ENCODE measurements at places on chromosomes 16 and 17.
A peak's percentile ranks its signal among the peaks of the same experiment; 100 is the strongest.

GRCh38 chr17:18156171-18156975 is 27.3 kb upstream of the ALKBH5 start:
- no peak for DNase-seq

GRCh38 chr17:7833011-7833794 is 814 bp upstream of the KDM6B start:
- DNase-seq, result no peak

DNA sequence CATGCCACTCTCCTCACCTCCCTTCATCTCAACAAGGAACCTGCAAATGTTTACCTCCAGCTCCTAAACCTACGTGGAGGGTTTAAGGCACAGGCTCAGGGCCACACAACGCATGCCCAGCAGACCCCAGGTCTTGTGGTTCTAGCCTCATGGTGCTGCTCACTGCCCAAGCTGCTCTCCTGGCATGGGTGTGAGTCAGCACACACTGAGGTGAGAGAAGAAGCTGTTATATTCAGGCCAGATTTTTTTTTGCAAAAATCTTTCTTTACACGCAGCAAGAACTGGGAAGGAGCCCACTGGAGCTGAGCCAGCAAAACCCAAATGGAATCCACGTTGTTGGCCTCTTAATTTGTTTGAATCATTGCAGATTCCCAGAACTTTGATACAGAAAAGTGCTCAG is 5.5 kb upstream of the C16orf96 start:
- DNase-seq, result no peak

- peak; percentile 46 for DNase-seq
These were observed 560 bp downstream of the TELO2 start for GRCh38 chr16:1493746-1494094.

- DNase-seq, result peak; percentile 43
These were observed 12.1 kb downstream of the NDEL1 start for GRCh38 chr17:8447799-8448198.

- peak; percentile 53 for DNase-seq
These were observed 878 bp upstream of the TRIM25 start for GRCh38 chr17:56914581-56915273.

- DNase-seq, result no peak
These were observed 81.5 kb upstream of the TRAP1 start for GRCh38 chr16:3798838-3799237.

GRCh38 chr16:90019543-90020259 is 445 bp upstream of the DBNDD1 start:
- peak; percentile 91 for DNase-seq

GRCh38 chr17:50015146-50015545 is 20.1 kb upstream of the DLX3 start:
- DNase-seq, result no peak

DNA sequence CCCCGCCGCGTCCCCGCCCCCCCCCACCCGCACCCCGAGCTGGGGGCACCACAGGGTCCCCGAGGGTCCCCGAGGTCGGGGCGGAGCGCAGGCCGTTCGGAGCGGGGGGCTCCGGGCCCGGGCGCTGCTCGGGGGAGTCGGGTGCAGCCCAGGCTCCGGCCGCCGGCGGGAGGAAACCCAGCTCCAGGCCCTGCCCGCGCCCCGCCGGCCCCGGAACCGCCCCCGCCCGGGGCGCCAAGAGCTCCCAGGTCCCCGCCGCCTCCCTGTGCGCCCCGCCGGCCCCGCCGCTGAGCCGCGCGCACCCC is 33.2 kb upstream of the RPH3AL start:
- no peak for DNase-seq

GRCh38 chr17:18371455-18371854 is 6.1 kb upstream of the EVPLL start:
- DNase-seq, result no peak

- no peak for DNase-seq
These were observed 320.0 kb upstream of the PSMD7 start for GRCh38 chr16:73976644-73977043.

DNA sequence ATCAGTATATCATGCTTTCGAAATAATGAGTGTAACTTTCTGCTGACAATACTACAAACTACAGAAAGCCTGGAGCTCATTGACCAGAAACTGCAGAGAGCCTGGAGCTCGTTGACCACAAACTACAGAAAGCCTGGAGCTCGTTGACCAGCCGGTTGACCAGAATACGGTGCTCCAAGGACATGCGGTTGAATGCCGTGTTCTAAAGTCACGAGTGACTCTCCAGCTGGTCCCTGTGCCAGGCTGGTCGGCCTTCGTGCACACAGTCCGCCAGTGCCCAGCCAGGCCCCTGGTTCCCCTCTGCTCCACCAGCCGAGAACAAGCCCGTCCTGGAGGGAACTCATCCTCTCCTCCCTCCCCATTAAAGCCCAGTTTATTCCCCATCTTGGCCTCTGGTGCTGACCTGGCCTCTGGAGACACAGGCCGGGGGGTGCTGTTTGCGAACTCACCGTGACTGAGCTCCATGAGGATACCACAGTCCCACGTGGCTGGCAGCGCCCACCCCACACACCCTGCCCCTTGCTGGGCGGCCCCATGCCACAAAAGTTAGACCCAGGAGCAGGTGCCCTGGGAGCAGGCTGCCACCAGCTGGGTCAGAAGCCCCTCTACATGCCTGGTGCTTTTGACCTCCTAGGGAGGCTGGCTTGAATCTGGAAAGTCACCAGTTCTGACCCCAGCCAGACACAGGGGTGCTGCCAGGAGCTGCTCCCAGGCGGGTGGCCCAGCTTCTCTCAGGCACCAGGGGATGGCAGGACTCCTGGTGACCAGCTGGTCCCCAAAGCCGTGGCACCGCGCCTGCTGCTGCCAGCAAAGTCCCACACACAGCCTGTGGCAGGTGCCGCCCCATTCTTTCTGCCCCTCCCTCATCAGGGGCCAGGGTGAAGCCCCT is 15.5 kb upstream of the CDH15 start:
- DNase-seq, result no peak

DNA sequence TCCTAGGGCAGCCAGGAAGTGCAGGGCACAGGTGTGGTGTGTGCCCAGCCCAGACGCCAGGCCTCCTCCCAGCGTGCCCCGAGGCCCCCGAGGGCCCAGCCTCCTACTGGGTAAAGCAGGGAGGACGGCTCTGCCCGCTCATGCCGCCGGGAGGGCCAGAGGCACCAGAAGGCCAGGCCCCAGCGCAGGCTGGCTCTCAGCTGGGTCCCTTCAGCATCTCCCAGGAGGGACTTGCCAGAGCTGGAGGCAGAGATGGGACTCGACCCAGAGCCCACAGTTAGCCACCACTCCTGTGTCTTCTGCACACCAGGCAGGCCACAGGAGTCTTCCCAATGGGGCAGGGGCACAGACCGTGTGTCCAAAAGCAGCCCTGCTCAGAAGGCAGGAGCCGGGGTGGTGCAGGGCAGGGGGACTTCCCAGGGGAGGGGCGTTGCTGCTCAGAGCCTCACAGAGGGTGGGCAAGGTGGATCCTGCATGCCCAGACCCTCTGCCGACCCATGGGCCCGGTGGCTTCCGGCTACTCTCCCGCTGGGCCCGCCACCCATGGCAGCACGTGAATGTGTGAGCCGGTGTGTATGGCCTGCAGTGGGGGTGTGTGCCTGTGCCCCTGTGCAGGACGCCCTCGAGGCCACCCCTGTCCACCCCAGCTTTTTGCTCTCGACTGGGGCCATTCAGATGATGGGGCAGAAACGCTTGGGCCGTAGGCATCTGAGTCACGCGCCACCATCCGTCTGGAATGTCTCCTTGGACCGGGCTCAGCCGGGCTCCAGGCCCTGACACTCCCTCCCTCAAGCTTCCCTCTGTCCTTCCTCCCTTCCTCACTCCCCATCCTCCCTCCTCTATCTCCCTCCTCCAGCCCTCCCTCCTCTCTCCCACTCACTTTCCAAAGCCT is 5.7 kb upstream of the ZNF469 start:
- no peak for DNase-seq

GRCh38 chr17:61989509-61989908 is 61.7 kb upstream of the INTS2 start:
- no peak for DNase-seq

GRCh38 chr17:74678541-74678940 is 34.2 kb downstream of the CD300LF start:
- DNase-seq, result peak; percentile 93

DNA sequence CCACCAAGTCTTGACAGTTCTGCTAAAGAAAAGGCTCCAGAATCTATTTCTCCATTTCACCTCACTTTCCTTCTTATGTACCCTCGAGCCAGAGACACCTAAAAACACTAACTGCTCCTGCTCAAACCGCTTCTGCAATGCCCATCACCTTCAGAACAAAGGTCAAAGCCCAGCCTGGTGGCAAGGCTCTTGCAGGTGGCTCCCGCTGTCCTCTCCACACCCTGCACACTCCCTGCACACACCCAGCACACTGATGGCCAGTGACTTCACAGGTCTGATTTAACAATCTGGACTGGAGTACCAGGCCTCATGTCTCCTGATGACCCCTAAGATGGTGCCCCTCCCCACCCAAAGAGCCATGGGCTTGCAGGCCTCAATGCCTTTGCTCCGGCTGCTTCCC is 9.8 kb upstream of the C17orf113 start:
- DNase-seq, result no peak

DNA sequence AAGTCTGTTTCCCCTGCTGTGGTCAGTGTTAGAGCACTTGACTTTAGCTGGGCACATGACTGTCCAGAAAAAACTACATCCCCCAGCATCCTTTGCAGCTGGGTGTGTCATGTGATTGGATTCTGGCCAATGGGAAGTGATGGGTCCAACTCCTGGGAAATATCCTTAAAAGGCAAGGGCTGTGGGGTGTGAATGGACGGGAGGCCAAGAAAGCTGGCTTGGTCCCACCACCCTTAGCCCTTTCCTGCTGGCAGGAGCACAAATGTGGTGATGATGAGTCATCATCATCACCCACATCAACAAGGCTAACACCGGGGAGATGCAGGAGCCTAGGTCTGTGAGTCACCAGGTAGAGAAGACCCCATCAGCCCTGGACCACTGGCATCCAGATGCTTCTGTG is 341.7 kb downstream of the C16orf95 start:
- DNase-seq, result peak; percentile 44

DNA sequence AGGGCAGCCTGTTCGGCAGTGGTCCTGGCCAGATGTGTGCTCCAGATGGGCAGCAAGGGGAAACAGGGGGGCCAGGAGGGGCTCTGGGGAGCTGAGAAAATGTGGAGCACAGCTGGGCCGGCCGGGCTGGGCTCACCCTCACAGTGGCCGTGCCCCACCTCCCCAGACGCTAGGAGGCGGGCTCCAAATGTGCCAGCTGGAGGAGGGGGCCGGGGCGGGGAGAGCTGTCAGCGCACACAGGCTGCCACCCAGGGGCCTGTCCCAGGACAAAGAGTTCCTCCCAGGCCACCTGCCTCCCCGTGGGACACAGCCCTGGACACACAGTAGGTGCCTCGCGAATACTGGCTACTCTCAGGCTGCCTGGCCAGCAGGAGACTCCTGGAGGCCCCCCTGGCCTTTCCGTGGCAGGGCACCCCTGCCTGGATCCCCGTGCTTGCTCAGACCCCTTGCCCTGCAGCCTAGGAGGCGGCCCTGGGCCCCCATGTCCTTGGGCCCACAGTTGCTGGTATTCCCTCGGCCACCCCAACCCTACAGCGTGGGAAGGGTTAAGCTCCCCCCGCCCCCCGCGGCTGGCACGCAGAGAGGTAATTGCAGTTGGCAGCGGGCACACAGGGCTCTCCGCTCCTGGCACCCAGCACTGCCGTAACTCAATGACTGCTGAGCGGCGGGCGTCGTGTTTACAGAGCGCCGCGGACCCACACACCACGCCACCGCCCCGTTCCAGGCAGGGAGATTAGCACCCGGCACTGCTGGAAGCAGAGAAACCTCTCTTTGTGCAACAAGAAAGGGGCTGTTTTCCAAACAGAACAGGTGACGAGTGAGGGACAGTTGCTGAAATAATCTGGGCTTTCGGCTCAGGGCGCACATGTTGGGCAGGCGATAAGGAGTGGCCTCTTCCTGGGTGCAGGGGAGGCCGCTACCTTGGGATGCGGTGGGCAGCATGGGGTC is 32.2 kb downstream of the BAHCC1 start:
- no peak for DNase-seq

DNA sequence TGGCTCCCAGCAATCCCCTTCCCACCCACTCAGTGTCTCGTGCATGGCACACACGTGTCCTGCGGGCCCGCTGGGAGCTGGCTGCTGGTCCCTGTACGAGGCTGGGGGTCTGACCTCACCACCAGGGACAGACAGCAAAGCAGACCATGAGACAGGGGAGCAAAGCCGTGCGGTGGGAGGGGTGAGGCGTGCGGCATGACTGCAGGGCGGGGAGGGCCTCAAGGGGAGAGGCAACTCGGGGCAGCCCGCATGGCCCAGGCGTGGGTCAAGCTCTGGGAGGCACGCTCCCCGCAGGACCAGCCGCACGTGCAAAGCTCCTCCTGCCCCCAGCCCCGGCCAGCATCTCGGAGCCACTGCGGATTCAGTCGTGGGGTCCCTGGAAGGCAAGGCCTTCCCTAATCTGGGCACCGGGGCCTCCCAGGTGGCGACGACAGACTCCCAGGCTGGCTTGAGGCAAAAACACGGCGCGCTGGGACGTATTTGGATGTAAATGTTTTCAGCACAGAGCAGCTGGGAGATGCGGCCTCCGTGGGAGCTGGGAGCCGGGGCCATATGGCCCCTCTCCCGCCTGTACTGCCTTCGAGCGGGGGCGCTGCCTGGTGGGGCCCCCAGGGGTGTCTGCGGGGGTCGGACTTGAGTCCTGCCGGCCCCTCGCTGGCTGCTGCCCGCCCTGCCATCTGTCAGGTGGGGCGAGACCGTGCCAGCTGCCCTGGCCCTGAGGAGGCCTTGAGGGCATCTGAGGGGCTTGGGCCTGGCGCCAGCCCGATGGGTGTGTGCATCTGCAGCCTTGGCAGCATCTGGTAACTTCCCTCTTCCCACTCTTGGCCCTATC is 12.2 kb upstream of the CBFA2T3 start:
- peak; percentile 51 for DNase-seq

GRCh38 chr16:78740269-78740668 is 640.8 kb downstream of the WWOX start:
- DNase-seq, result no peak

DNA sequence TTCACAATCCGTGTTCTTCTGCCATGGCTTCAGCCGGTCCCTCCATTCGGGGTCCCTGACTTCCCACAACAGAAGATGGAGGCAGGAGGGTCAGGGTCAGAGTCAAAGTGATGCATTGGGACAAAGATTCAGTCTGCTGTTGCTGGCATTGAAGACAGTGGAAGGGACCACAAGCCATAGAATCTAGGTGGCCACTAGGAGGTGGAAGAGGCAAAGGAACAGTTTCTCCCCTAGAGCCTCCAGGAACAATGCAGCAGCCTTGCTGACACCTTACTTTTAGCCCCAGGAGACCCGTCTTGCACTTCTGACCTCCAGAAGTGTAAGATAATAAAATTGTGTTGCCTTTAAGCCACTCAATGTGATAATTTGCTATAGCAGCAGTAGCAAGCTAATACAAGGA is 55.9 kb downstream of the MFSD11 start:
- DNase-seq, result peak; percentile 83

DNA sequence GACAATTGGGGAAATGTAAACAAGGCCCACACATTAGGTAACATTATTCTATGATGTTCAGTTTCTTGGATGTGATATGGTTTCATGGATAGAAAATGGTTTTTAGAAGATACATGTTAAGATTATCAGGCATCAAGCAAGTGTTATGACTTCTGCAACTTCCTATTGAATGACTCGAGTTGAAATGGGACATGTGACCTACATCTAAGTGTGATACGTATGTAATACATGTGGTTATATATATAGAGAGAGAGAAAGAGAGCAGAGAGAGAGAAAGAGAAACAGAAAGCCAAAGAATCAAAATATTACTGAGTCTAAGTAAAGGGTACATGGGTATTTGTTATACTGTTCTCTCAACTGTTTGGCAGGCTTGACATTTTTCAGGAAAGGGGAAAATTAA is 1.7 kb downstream of the TMEM170A start:
- no peak for DNase-seq

Data from NCI-H82 (cell line).